Esophagus muscularis mucosa (tissue), 4 donors: ENCODE measurements at places on chromosomes 3 and 15. TPM values are rescaled to one million over a fixed set of nuclear protein-coding genes. Genes with fewer than 3 reads are reported as not detected.

The GPR87 gene
- not detected for total RNA-seq

The SKOR1 gene
- total RNA-seq, result 0.99 TPM

The RTP3 gene
- total RNA-seq, result not detected

The CRTC3 gene
- 46.4 TPM for total RNA-seq

The RAD51 gene
- 0.92 TPM for total RNA-seq

GRCh38 chr3:15436246-15436645 is 8.8 kb downstream of the EAF1 start:
- no peak for DNase-seq

DNA sequence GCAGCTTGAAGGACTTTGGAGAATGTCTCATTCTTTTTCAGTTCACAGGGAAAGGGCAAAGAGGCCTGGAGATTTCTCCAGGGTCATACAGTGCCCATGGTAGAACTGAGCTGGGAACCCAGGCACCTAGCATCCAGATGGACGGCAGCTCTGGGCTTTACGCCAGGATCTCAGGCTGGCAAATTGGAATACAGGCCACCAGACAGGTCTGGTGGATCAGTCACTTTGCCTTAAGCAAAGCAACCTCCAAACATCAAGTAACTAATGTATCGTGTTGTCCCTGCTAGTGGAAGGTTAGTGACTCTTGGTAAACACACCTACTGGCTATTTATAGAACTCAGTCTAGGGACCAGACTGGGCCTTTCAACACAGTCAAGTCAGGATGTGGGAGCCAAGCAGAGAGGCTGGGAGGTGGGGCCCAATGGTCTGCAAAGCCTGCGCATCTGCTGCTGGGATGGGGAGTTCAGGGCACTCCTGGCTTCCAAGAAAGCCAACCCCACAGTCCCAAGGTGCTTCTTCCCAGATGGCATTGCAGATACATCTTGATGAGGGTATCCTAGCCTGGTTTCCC is 30.2 kb downstream of the RPLP1 start:
- DNase-seq, result no peak

DNA sequence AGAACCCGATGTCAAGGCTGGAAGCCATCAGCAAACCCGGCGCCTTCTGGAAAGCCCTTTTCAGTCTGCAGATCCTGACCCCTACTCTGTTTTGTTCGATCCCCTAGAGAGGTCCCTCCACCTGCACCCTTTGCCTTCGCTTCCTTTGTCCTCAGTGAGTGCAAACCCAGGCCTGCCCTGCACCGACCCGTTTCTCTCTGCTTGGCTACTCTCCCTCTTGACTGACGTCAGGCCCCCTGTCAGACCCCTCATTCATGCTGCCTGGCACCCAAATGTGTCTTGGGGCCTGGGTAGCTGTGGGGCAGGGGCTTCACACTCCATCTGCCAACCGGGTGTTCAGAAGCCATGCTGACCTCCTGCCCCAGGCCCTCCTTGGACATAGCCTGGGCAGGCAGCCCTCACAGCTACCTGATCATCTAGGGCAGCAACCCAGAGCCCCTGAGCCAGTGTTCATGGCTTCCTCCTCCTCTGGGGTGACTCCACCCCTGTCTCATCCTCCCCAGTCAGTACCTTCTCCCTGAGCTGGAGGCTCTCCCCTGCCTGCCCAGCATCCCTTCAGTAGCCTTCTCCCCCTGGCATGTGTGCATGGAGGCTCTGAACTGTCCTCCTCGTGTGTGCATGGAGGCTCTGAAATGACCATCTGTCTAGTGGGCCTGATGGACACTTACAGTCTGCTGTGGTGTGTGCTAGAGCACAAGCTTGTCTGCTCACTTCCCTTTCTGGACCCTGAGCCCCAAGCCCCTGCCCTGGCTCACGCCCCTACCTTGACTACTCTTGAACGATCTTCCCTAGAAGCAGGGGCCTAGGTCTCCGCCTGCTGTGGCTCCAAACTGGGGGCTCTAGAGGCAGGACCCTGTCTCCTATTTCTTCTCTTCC is 69.4 kb downstream of the EXOG start:
- no peak for DNase-seq

- peak; percentile 55 for DNase-seq
These were observed at the start of gene MINAR1 for GRCh38 chr15:79431636-79432344. MINAR1 (plus strand) TSS chr15:79432336; CDS start chr15:79456148, 23,812 bp downstream.

- DNase-seq, result no peak
These were observed 11.0 kb downstream of the C3orf22 start for GRCh38 chr3:126547721-126548120.

GRCh38 chr15:101177866-101178265 is 74.0 kb downstream of the CHSY1 start:
- no peak for DNase-seq

- no peak for DNase-seq
These were observed 61.7 kb upstream of the KCNMB2 start for GRCh38 chr3:178474526-178474925.

GRCh38 chr15:65423150-65423975 is 616 bp upstream of the IGDCC4 start:
- DNase-seq, result no peak

GRCh38 chr3:114609973-114610630 is 316.3 kb downstream of the TIGIT start:
- no peak for DNase-seq

DNA sequence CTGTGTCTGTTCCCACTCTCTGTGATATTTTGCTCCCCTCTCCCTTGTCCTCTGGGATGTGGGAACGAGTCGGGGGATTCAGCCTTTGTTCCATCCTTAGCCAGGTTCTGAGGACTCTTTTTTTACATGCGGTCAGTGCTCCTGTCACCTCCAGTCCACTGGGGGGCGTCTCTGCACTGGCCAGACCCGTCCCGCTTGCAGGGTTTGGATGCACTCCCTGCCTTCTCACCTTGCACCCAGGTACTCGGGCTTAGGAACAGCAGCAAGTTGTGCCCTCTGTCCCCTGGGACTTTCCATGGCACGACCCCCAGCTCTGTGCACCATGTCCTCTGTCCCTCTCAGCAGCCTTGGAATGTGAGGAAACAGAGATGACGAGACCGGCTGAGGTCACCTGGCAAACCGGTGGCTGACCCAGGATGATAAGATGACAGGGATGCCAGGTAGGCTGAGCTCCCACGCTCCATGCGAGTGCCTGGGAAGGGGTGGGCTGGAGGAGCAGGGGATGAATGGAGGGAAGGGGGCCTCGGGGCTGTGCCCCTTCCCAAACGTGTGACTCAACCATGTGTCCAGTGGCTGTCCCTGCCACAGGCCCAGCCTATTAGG is 27.3 kb upstream of the FGD5 start:
- DNase-seq, result no peak

GRCh38 chr3:4401441-4401840 is 65.6 kb downstream of the SUMF1 start:
- DNase-seq, result no peak

- no peak for DNase-seq
These were observed 87.8 kb upstream of the SEC13 start for GRCh38 chr3:10408680-10409079.
